SJCRH30 (cell line): ENCODE measurements at places on chromosomes 3 and 15. TPM values are rescaled to one million over a fixed set of nuclear protein-coding genes. Genes with fewer than 3 reads are reported as not detected.

GRCh38 chr3:141240286-141240685, 8.7 kb downstream of the PXYLP1 start:
- H3K4me1 ChIP-seq, result peaks cover 18% of the 10 kb centered on the region
- H3K27me3 ChIP-seq, result no peaks in the 10 kb centered on the region
- DNase-seq, result no peak
- H3K36me3 ChIP-seq, result no peaks in the 10 kb centered on the region

DNA sequence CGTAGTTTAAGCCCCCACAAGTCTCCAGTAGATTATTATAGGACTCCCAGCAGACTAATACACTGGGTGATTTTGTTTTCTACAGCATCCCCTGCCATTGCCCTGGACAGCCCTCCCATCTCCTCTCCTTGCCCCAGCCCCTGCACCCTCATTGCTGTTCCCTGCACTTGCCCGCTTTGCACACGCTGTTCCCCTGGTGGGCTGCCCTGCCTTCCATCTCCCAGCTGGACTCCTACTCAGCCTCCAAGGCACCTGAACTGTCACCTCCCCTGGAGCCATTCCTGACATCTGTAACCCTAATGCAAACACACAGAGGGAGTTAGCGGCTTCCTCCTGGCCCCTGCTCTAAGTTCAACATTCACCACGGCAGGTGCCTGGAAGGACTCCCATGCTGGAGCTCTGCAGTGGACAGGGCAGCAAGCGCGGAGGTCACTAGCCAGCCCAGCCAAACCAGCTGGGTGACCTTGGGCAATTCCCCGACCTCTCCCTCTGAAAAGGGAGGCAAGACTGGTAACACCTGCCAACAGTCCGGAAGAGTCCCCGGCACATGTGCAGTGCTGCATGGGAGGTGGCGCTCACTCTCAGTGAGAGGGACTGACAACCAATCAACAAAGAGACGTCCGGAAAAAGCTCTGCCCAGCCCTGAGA, 38.8 kb upstream of the IQSEC1 start:
- H3K27me3 ChIP-seq, result no peaks in the 10 kb centered on the region; the same call in 1 of the 2 replicates
- H3K36me3 ChIP-seq, result no peaks in the 10 kb centered on the region
- no peak for DNase-seq
- no peak overlapping the region for H3K4me3 ChIP-seq
- H3K4me1 ChIP-seq, result peaks cover 18% of the 10 kb centered on the region; the same call in 1 of the 2 replicates

- H3K36me3 ChIP-seq, result no peaks in the 10 kb centered on the region
- no peaks in the 10 kb centered on the region for H3K27me3 ChIP-seq
- H3K27ac ChIP-seq, result no peak overlapping the region
- peaks cover 14% of the 10 kb centered on the region for H3K4me1 ChIP-seq
- no peak overlapping the region for H3K4me3 ChIP-seq
- peak; percentile 49 for DNase-seq
These were observed 9.1 kb downstream of the BCL2L10 start for GRCh38 chr15:52103217-52104207.

DNA sequence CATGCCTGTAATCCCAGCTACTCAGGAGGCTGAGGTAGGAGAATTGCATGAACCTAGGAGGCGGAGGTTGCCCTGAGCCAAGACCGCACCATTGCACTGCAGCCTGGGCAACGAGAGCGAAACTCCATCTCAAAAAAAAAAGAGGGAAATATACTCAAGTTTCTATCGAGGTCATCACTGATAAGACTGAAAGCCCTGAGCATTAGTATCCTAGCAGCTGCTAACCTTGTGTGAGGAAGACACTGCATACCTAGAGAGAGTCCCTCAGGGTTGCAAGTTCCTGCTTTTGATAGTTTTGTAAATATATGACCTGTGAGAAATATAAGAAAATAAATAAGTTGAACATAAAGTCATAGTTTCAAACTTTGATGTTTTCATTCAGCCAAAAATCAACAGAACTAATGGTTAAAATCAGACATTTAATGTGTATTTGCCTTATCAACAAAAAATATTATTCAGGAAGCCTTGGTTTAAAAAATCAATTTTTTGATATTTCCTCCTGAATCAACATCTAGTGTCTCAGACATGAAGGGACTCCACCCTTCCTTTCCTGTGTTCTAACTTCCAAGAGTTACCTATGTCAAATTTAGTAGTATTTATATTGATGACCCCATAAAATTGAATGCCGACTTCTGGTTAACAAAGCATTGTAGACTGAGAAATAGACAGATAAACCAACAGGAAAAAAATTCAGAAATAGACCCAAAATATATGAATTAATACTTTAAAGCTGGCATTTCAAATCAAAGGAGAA, 19.8 kb upstream of the USP3 start:
- H3K27me3 ChIP-seq, result no peaks in the 10 kb centered on the region
- no peaks in the 10 kb centered on the region; the same call in none of the 2 replicates for H3K4me1 ChIP-seq
- no peaks in the 10 kb centered on the region for H3K36me3 ChIP-seq
- no peak overlapping the region for H3K4me3 ChIP-seq

GRCh38 chr3:42263354-42264346, 2.3 kb downstream of the CCK start:
- H3K36me3 ChIP-seq, result no peaks in the 10 kb centered on the region
- no peak overlapping the region for H3K27ac ChIP-seq
- no peaks in the 10 kb centered on the region for H3K27me3 ChIP-seq
- DNase-seq, result no peak
- H3K4me3 ChIP-seq, result no peak overlapping the region

The FAM81A gene
- total RNA-seq, result 27.3 and 32.2 TPM in 2 replicates

DNA sequence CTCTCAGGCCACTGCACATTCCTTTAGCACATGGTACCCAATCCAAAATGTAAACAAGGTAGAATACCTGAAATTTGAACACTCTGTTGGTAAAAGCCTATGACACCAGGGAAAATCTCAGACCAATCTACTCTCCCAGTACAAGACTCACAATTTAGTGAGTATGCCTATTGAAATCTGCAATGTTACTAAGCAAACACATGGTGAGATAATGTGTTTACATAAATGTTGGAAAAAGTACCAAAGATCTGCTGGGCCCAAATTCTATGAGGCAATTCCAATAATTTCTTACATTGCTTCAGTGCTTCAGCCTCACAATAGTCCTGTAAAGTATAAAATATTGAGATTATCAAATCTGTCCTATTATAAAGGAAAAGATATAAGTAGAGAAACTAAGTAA, 536.1 kb downstream of the PYDC2 start:
- H3K36me3 ChIP-seq, result no peaks in the 10 kb centered on the region
- no peak overlapping the region for H3K4me3 ChIP-seq
- H3K27me3 ChIP-seq, result no peaks in the 10 kb centered on the region
- H3K27ac ChIP-seq, result no peak overlapping the region

The RNF111 gene
- total RNA-seq, result 27.2 and 30.1 TPM in 2 replicates

GRCh38 chr15:51103330-51103729, 8.6 kb upstream of the TNFAIP8L3 start:
- H3K4me3 ChIP-seq, result no peak overlapping the region
- no peaks in the 10 kb centered on the region for H3K27me3 ChIP-seq
- H3K4me1 ChIP-seq, result no peaks in the 10 kb centered on the region
- DNase-seq, result no peak
- H3K36me3 ChIP-seq, result no peaks in the 10 kb centered on the region

DNA sequence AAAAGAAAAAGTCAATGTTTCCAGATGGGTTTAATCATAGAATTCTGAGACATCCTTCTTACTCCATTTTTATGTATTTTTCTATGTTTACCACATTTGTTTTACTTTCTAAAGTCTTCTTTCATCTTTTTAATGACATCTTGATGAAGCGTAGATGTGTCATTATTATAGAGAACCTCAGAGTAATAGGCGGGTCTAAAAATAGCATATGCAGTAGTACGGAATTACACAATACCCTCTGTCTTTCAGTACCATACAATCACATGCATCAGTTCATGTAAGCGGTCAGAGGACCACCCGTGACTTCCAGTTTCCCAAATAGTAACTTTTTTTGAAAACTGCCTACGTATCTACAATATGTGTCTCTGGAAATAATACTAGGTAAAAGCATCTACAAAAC, 224.0 kb downstream of the PLOD2 start:
- DNase-seq, result no peak
- H3K4me3 ChIP-seq, result no peak overlapping the region
- H3K4me1 ChIP-seq, result no peaks in the 10 kb centered on the region
- no peaks in the 10 kb centered on the region for H3K27me3 ChIP-seq
- no peak overlapping the region for H3K27ac ChIP-seq

DNA sequence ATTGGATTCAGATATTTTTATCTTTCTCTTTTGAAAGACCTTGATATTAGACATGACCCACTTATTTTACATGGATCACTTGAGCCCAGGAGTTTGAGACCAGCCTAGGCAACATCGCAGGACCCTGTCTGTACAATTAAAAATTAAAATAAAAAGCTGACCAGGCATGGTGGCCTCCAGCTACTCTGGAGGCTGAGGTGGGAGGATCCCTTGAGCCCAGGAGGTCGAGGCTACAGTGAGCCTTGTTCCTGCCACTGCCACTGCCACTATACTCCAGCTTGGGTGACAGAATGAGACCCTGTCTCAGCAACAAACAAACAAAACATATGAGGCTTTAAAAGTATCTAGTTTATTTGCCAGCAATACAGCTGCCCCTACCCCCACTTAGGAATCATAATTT, 1.6 kb downstream of the RNF7 start:
- H3K36me3 ChIP-seq, result peaks cover 14% of the 10 kb centered on the region
- DNase-seq, result no peak
- H3K27me3 ChIP-seq, result no peaks in the 10 kb centered on the region

The FEZF2 gene
- total RNA-seq, result not detected in 2 replicates

DNA sequence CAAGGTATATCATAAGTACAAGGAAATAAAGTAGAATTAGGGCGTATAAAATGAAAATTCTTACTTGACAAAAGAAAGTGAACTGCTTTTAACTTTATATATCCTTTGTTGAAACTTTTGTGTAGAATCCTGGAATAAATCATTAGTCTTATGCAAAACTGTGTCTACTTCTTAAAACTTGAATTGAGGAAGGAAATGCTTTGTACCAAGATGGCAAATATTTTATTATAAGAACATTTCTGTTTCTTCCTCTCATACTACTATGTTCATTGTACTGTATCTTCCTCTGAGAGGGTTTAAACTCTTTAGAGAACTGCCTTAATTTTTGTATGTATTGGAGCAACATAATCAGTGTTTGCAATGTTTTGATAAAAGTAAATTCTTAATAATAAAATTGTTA, 42.0 kb downstream of the RASA2 start:
- peaks cover 11% of the 10 kb centered on the region for H3K36me3 ChIP-seq
- H3K4me1 ChIP-seq, result peaks cover 10% of the 10 kb centered on the region
- no peak overlapping the region for H3K4me3 ChIP-seq
- no peaks in the 10 kb centered on the region for H3K27me3 ChIP-seq
- no peak overlapping the region for H3K27ac ChIP-seq

The SGO1 gene
- total RNA-seq, result 22.7 and 26.6 TPM in 2 replicates

DNA sequence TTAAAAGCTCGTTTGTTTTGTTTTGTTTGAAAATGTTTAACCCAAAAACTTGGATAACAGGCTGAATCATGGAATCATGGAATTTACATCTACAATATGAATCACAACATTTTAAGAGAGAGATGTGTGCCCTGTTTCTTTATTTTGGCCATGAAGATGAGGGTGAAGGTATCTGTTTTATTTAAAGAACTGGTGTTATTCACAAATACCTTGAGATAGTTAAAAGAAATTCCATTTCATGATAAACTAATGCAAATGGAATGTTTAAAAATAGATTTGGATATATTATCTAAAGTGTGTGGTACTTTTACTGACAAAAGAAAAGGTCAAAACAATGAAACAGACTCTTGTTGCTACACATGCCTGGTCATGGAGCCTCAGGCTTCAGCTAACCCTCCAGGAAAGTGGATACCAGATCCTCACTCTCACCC, 486.0 kb upstream of the CFAP20DC start:
- no peaks in the 10 kb centered on the region for H3K27me3 ChIP-seq
- H3K4me1 ChIP-seq, result no peaks in the 10 kb centered on the region
- H3K4me3 ChIP-seq, result no peak overlapping the region
- DNase-seq, result no peak

The ATP2B2 gene
- not detected in 2 replicates for total RNA-seq

DNA sequence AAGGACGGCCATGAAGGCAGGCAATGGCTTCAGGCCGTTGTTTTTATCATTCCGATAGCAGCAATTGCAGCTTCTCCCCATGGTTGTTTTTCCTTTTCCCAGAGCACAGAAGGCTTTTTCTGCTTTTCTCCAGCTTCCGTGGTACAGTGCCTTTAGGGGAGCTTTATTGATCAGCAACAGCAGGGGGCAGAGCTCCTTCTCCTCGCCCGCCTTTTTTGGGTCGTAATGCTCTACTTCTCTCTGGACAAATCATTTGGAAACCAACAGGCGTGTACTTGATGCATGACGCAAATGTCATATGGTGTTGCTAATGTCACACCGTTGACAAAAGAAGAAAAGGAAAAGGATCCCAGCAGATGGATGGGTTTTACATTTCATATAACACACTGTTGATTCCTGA, 79.7 kb upstream of the SNRK start:
- no peak overlapping the region for H3K27ac ChIP-seq
- no peaks in the 10 kb centered on the region for H3K4me1 ChIP-seq
- DNase-seq, result no peak
- no peak overlapping the region for H3K4me3 ChIP-seq
- no peaks in the 10 kb centered on the region for H3K27me3 ChIP-seq
